Activated T-helper 1 cell treated with anti-CD3 and anti-CD28 coated beads, Interleukin-2, amount 50 U/mL, for 16 hours (primary cell): ENCODE measurements at places on chromosomes 1 and 21.

DNA sequence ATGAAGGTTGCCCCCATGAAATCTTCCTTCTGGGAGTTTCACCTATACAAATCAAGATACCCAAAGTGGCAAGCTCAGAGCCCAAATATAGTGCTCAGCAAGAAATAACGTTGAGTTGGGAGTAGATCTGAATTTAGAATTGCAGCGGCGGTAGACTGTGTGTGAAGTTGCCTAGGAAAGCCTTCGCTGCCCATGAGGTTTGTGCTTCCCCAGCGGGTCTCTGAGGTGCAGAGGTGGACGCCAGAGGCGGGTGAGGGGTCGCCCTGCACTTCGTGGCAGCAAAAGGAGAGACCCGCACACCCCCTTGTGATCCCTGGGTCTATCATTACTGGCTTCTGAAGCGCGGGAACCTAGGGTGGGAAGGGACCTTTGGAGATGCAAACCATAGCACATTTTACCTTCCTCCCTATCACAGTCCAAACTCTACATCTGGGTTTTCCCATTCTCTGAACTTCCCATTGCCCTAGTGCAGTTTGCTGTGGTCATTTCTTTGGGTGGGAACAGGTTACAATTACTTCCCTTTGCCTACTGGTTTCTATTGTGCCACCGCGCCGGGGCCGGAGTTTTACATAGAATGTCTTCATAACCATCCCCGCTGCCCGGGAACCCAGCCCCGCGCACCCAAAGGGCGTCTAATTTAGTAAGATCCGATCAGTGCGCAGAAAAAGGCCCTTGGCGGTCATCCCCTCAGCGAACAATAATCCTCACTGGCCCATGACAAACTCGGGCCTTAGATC is 5.2 kb downstream of the TBX15 start:
- DNase-seq = no peak

- DNase-seq = no peak
Observed at GRCh38 chr1:206924592-206925105, 2.9 kb upstream of the FCMR start.

DNA sequence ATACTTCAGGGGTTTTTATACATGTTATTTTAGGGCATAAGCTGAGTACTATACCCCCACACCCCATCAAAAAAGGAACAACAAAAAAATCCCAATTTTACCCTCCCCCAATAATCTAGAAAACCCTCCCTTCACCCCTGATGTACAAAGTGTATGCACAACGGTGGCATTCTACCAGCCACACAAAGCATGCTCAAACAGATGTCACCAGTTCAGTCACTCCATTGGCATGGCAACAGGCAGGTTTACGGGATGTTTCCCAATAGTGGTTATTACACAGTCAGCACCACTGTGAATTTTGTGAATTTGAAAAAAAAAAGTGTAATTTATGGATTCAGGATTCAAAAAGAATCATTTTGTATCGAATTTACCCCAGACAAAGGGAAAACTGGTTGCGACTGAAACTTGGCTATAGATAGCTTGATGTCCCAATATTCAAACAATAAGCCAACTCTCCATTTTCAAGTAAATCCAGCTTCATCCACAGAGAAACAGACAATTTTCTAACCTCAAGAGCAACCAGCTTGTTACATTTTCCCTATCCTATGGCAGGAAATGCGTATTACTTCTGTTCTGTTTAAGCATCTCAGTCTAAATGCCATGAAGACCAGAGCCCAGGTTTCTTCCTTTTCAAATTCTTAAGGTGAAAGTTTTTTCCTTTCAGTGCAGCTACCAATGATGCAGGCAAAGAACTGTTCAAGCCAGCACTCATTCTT is 34.0 kb upstream of the SLC45A3 start:
- DNase-seq = no peak

DNA sequence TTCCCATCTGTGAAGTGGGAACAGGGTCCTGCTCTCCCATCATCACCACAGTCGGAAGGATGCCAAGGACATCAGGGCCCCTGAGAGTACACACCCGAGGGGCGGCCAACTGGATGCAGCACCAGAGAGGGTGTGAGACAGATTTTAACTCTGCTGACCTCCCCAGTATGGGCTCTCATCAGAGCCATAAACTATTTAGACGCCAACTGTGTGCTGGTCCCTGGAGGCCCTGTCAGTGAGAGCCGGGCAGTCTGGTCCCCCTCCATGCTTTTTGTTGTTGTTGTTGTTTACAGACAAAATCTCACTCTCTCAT is 1.7 kb downstream of the FGR start:
- DNase-seq = no peak

DNA sequence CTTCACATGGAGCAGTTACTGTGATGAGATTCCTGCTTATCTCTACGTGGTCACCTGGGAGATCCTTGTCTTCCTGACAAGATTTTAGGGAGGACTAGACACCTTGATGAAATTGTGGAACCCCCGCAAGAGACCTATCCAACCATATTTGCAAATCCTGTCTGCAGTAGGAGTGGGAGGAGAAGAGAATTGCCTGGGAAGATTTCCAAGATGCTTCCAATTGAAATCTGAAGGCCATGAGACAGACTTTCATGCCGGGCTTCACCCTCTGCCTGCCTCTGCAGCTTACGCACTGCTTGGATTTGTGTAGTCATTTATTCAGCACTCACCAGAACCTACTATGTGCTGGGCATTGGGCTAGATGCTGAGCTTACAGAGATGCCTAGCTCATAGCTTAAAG is 106.6 kb downstream of the OMA1 start:
- no peak for DNase-seq
